CD4-positive, alpha-beta memory T cell (primary cell): ENCODE measurements at places on chromosomes 5 and 9.

DNA sequence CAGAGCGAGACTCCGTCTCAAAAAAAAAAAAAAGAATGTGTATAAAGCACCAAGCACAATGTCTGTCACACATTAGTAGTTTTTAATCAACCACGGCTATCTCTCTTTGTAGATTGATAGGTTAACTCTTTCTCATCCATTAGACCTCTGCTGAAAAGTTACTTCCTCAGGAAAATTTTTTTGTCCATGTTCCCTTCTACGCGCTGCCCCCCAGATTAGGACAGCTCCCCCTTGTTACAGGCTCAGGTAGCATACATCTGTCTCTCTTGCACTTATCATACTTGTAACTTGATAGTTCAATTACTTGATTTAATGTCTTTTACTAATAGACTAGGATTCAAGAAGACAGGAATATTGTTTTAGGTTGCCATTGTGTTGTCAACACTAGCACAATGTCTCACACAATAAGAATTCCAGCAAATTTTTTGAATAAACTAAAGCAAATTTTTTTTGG is 1.5 kb downstream of the SPDL1 start:
- no peak for DNase-seq

DNA sequence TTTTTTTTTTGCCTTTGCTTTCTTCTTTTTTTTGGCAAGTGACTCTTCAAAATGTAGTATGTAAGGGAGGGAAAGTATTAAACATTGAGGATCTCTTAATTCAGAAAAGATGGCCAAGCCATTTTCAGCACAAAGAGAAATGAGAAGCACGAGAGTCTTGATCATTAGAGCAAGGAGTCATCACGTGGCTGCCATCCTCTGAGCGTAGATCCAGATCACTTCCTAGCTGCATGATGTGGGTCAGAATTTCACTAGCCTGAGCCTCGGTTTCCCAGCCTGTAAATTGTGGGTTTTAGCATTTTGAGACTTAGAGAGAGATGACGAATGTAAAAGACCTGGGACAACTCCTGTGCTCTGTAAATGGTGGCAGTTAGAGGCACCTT is 312.9 kb downstream of the ARHGEF28 start:
- DNase-seq: no peak

GRCh38 chr5:76641514-76642120 is 18.4 kb upstream of the F2RL2 start:
- peak; percentile 60 for DNase-seq

DNA sequence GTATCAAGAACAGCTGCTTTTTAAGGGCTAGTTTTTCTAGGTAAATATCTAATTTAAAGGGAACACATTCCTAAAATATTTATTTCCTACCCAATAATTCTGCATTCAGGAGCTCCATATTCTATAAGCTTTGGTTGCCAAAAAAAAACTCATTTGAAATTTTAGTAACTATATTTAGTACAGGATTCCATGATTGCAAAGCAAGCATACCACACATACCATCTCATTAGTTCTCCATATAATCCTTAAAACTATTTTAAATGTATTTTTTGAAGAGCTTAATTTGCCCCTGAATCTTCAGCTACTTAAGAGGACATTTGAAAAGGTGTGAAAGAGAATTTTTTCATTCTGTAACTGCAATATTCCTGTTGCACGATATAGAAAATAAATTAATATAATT is 877.0 kb downstream of the NR2F1-AS1 start:
- DNase-seq: no peak

DNA sequence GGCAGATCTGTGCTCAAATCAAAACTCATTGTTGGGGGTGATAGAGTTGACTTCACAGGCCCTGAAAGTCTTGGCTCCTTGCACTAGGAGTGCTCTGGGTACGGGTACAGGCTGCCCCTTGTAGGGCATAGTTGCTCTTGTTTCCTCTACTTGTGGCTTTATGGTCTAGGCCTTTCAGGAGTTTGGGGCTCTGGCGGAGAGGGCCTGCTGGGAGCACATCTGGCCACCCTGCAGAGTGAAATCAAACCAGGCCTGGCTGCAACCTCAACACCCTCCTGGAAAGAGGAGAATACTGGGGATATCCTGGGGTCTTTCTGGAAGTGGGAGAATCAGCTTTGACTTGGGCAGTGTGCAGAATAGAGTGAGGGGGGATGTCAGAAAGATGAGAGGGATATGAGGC is 1.5 kb downstream of the TGFBI start:
- no peak for DNase-seq

GRCh38 chr9:129069862-129070641 is 10.9 kb upstream of the DOLPP1 start:
- no peak for DNase-seq

- no peak for DNase-seq
Measured at GRCh38 chr5:59943452-59944113, 50.1 kb upstream of the PDE4D start.

DNA sequence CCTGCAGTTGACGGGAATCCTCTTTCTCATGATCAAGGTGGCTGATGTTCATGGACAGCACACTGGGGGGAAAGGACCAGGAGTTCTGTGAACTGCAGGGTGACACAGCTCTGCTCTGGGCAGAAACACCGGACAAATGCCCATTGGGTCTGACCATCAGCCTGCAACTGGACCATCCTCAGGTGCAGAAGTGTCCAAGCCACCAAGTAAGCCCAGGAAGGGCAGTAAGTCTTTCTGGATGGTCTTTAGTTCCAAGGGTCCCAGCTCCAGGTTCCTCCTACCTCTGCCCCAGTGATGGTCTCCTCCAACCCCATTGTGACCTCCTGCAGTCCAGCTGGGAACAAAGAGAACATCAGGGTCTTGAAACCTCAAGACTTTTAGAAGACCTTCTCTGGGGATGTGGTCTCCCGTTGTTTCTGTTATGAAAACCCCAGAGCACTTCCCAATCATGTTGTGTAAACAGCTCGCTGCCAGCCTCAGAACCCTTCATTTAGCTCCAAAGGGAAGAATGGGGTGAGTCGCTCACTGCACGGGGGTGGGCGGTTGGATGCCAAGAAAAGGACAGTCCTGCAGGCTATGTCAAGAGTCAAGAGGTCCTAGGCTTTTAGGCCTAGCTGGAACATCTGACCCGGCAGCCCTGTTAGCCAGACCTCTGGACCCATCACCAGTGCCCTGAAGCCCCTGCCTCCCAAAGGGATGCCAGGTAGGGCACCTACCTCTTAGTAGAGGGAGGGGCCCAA is 41.8 kb upstream of the TCF7 start:
- no peak for DNase-seq

DNA sequence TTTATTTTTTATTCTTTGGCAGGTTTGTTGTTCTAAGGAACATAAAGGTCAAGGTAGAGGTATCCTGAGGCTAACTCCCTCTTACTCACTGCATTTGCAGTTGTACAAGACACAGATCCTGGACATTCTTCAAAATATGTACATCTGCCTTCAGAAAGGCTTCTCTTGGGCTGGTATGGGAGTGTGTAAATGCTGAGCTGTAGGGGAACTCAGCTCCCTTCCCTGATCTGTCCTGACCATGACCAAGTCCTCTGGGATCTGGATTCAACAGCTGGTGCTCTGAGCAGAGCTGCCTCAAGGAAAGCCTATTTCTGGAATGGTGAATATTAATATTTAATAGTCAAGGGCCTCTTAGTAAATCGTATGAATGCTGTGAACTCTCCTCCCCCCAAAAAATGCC is 117.4 kb downstream of the PRKACG start:
- no peak for DNase-seq

- DNase-seq: no peak
Measured at GRCh38 chr9:85045271-85045670, 375.7 kb downstream of the NTRK2 start.

DNA sequence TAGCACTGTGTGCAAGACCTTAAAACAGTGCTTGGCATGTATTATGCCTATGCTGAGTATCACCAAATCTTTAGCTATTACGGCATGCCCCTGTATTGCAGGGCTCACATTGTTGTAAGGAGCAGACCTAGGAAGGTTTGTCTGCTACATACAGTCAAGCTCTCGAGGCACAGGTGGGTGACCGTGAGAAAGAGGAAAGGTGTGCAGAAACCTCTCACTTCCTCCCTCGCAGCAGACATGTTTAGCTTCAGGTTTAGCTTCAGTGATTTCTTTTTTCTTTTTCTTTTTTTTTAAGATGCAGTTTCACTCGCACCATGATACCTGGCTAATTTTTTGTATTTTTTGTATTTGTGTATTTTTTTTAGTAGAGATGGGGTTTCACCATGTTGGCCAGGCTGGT is 275.8 kb upstream of the RIOK2 start:
- no peak for DNase-seq

DNA sequence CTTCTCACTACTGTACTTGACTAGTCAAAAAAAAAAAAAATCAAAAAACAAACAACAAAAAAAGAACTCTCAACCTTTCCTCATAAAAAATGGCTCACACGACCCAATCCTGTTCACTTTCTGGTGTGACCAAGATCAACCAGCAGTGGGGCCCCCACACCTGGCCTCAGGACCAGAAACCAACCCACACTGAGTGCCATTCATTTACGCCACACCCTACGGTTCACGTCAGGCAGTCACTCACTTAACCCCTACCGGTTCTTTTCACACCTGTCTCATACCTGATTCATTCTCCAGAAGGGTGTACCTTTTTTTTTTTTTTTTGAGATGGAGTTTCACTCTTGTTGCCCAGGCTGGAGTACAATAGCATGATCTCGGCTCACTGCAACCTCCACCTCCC is 5.7 kb downstream of the SUSD1 start:
- no peak for DNase-seq

DNA sequence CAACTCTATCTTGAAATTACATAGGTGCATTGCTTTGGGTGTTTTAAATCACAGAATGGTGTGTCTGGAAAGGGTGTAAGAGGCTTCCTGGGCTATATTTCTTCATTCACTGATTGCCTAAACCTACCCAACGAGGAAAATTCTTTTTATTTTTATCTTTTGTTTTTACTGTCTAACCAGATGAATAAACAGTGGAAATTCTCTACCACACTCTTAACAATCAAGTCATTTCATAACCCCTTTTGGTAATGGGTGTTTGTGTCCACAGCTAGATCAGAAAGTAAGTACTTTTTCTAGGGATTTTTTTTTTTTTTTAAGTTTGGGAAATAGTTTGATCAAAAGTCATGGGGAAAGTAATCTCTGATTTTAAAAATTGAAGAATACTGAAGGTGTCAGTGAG is 27.6 kb upstream of the C5orf47 start:
- no peak for DNase-seq

DNA sequence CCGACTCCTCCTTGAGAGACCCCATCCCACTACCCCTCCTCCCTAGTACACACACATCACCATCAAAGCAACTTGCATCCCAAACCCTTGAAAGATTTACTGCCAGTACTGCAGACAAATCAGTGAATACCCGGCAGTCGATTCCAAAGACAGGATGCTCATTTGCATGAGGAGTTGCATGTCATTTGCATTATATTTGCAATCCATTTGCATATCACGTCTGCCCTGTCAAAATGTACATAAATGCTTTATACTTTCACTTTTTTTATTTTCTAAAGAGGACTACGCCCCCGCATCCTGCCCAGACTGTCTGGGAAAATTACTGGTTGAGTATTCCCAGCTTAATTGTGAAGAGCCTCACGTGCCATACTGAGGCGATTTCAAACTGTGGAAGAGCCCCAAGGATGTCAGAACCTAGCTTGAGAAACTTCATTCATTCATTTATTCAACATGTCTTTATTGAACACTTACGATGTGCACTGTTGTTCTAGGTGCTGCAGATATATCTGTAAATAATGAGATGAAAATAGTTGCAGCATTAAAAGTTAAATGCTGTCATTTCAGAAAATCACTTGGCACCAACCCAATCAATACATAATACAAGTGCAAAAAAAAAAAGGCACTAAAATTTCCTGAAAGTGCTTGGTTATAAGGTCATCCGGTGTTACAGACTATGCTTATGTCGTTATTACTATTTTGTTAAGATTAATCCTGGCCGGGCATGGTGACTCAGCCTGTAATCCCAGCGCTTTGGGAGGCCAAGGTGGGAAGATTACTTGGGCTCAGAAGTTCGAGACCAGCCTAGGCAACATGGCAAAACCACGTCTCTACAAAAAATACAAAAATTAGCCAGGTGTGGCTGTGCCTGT is 17.2 kb upstream of the SIL1 start:
- no peak for DNase-seq

- no peak for DNase-seq
Measured at GRCh38 chr9:91419222-91420191, 4.1 kb downstream of the NFIL3 start.

GRCh38 chr5:179120951-179121666 is 60.9 kb downstream of the ZNF354C start:
- DNase-seq: no peak

DNA sequence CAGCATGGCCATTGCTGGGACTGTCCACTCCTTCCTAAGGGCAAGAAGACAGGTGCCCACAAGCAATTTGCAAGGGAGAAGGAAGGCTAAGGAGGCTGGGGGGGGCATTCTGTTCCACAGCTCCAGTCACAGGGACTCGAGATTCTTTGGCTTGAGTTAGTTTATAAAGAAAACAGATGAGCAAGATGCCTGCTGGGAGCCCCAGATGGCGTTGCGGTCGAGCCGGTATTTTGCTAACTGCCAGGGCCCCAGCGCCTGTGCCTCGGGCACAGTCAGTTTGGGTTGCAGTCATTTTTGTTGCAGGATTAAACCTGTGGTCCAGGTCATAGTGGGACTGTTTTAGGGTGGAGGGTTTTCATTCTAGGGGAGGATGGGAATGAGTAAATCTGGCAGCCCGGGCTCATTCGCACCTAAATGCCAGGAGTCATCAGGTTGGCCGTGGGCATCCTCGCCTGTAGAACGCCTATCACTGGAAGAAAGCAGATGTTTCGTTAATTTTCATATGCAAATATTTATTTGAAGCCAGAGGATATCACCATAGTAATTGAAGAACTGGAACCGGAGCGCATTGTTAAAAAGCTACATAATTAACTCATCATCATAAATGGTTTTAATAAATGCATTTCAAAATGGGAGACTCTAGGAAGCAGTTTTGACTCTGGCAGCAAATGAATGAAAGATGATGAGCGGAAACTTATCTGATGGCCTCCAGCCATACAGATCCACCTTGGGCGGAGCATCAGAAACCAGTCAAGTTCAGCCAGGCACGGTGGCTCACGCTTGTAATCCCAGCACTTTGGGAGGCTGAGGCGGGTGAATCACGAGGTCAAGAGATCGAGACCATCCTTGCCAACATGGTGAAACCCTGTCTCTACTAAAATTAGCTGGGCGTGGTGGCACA is 87.1 kb upstream of the FCN2 start:
- DNase-seq: no peak

GRCh38 chr5:31530541-31531265 is 1.2 kb downstream of the DROSHA start:
- no peak for DNase-seq

- no peak for DNase-seq
Measured at GRCh38 chr5:42858687-42859086, 47.0 kb upstream of the SELENOP start.
